ENCODE measurements at places on chromosomes 7 and 10.

GRCh38 chr10:103636492-103636891, 143.0 kb downstream of the NEURL1 start:
- DNase-seq = no peak

DNA sequence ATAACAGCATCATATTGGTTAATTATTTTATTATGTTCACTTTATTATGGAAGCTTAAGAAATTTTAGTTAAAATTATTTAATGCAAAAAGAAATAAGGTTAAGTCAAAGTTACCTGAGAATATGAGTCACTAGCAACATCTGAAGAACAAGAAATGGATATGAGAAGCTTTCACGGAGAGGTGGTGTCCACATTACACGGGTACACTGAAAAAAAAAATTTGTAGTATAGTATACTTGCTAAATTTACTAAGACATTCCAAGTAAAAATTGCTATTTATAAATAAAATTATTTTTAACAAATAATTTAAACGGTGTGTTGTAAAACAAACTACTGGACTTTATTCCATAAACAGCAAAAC, 63.9 kb downstream of the DPY19L1 start:
- DNase-seq = no peak

DNA sequence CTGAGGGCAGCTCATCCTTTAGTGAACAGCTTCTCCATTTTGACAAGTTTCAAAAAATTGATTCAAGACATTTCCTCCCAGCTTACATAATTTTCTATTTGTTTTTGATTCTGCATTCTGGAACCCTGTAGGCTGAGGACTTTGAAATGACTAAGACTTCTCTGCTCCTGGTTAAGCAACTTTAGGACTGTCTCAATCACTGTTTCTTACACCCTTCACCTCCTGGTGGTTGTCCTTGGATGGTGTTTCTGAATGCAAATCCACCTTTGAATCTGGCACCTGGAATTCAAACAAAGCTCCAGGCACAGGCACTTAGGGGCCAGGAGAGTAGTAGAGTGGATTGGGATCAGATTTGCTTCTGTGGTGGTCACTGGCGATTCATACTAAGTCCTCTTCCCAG, 595.5 kb downstream of the LRMDA start:
- no peak for DNase-seq

DNA sequence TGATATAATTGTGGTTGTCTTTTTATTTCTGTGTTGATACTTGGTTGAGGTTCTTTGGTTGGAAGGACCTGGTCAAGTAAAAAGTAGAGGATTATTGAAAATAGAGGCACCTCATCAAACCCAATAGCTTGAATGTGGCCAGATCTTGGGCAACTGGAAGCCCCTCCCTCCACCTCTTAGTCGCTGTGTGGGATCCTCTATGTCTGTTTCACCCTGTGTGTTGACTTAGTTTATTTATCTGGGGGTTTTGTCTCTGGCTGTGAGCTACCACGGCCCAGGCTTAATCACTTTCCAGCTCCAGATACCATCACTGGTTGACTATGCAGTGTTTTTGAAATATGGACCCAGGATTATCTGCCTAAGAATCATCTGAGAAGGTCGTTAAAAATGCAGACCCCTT, 58.3 kb downstream of the AP3M1 start:
- DNase-seq = no peak

GRCh38 chr10:43926371-43926770, 277.7 kb upstream of the ZNF32 start:
- no peak for DNase-seq

GRCh38 chr10:115826396-115826795, 446.6 kb downstream of the GFRA1 start:
- DNase-seq = no peak

GRCh38 chr7:11609096-11609670, 222.8 kb downstream of the THSD7A start:
- no peak for DNase-seq

DNA sequence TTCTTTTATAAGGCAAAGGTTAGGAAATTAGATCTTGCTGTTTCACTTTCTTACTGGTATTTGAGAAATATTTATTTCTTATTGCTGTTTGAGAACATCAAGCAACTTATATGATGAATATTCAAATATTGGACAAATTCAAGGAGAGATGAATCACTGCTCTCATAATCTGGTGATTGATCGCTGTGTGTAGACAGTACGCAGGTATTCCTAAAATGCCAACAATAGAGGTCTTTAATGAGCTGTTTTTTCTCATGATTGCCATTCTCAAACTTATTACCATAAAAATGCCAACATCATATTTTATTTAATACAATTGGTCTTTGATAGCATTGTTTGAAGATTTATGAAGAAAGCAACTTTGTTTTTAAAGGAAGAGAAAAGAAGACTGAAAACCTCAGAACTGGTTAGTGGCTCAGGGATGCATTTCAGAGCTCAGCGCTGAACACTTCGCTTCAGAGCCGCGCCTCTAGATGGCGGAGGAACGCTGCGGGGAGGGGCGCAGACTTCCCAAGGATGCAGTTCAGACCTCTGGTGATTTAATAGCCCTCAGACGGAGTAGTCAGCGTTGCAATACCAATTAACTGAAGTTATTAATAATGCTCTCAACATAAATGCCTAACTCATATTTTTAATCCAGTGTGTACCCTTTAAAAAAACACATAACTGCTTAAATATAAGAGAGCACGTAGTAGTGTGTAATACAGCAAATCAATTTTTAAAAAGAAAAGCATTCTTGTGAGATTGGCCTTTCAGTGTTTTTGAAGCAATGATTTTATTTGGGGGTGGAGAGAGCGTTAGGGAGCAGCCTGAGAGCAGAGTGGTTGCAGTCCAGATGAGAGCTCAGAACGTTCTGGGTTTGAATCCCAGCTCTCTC, 38.5 kb upstream of the STEAP4 start:
- DNase-seq = no peak
